ENCODE measurements at places on chromosomes 6 and 20.

DNA sequence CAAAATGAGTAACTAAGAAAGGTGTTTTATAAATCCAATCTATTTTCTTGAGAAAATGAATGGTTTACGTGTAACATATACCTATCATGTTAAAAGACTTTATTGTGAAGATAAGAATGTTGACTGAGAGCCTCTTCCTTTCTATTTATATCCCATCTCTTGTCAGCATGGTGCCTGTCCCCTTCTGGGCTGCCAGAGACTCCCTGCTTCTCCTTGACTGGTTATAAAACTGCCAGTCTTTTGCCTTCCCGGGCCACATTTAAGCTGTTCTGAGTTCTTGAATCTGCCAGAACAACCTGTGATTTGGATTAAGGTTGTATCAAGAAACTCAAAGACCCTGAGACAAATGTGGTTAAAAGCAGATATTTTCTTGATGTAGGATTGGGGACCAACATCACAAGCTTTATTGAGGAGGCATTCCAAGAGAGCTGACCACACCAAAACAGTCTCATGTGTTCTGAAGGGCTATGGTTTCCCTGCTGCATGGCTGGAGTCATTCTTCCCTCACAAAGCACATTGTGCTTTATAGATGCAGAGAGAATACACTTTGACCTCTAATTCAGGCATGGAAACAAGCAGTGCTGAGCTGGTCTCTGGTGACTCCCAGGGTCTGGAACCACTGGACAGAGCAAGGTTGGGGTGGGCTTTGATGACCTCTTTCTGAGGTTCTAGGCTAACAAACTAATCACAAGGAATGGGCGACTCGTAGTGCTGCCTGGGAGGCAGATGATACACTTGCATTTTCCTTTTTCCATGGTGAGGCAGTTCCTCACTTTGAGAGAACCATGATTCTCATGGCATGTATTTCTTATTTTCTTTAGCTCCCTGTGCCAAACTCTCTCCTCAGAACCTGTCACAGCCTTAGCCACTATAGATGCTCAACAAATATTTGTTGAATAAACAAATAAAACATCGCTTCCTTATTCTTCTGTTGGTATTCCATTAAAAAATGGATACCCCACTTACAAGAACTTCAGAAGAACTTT, 205.0 kb upstream of the PREP start:
- no peak for DNase-seq

GRCh38 chr6:9205645-9206044, 770.3 kb upstream of the SLC35B3 start:
- DNase-seq: no peak

DNA sequence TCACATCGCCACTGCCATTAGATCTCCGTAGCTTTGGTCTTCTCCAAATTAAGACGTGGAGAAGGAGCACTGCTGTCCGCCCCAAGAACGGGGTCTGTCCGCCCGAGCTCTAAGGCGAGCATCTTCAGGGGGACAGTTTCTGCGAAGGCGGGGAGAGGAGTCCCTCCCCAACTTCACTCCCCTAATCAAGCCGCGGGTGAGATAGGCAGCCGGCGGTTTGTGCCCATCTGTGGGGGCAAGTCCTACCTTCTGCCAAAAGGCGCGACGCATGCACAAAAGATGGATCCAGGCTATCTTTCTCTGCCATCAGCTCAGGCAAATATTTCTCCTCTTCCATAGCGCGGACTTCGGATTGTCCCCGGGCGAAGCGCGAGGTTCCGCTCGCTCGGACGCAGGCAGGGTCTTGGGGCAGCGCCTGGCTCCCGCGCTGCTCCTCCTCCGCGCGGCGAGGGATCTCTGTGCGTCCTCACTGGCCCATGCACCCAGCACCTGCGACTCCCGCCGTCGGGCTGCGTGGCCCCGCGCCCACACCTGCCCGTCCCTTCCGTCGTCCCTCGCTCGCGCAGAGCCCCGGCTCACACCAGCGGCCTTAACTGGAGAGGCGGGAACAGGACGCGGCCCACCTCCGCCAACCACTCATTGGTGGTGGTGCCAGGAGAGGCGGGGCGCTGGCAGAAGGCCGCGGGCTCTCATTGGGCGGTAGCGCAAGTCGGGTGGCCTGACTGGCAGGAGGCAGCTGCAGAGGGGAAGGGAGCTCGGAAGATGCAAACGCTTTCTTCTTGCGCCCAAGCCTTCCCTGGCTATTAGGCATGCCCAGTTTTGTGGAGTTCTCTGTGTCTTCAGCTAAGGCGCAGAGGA, at the start of gene KHDRBS2:
Gene KHDRBS2, minus strand, starts transcription at position 614 of the 858 bp plus-strand sequence.
- DNase-seq: peak; percentile 80

DNA sequence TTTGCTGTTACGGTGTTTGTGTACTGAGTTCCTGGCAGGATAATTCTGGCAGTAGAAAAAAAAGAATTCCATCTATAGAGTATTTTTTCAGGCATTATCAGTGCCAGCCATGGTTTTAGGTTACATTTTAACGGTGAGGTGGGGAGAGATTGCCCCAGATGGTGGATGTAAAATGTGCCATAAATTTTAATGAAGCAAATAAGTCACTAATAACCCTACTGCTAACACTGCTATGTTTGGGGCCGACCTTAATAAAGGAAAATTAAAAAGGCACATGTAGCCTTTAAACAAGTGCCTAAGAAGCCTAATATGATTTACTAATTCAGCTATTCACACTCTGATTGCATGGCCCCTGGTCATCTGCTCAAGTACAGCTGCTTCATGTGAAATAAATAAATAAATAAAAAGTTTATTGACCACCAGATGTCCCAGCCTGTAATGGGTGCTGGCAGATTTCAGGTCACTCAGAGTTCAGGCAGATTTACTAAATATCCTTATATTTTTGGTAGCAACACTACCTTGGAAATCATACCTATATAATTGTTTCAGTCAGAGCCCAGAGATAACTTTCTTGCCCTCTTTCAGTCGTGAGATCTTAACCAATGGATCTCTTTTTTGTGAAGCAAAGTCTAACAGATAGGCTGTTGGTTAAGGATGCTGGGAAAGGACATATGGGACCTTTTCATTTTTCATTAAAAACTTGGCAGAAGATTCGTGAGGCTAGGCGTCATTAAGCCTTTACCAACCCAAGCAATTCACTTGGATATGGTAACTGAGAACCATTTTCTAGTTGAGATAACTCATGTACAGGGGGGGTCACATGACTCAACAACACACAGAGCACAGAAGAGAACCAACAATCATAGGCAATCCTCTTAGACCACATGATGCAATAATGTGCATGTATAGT, 495.0 kb upstream of the NRSN1 start:
- peak; percentile 82 for DNase-seq

GRCh38 chr20:46121184-46121930, 3.2 kb downstream of the CD40 start:
- no peak for DNase-seq

DNA sequence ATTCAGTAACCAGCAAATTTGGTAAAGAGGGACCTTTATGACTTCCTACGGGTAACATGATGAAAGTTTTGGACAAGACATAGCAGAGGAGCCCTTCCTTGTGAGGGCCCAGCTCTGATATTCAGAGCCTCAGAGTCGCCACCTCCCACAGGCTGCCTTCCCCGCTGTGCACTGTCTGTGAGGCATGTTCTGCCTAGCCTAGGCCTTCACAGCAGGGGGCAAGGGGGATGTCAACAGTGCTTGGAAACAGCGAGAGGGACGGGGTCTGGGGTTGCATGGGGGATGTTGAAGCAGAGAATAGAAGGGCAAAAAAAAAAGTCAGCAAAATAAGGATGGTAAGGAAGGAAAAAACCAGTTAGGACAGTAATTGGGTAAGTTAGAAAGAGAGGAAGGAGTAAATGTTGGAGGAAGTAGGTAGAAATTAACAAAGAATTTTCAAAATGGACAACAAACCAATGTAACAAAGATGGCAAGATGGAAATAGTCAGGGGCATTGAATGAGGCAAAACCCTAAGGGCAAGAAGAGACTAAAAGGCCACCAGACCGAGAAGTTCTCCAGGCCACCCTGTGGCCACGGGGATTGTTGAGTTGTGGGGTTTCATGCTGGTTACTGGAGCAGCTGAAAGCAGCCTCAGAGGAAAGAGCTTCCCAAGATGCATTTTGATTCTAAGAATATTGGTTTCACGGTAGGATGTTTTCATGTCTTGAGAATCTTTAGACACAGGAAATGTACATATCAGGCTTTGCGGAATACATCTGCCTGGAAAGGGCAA, 139.8 kb downstream of the LY86 start:
- no peak for DNase-seq

- no peak for DNase-seq
Observed at GRCh38 chr6:55319961-55320695, 7.1 kb upstream of the GFRAL start.

DNA sequence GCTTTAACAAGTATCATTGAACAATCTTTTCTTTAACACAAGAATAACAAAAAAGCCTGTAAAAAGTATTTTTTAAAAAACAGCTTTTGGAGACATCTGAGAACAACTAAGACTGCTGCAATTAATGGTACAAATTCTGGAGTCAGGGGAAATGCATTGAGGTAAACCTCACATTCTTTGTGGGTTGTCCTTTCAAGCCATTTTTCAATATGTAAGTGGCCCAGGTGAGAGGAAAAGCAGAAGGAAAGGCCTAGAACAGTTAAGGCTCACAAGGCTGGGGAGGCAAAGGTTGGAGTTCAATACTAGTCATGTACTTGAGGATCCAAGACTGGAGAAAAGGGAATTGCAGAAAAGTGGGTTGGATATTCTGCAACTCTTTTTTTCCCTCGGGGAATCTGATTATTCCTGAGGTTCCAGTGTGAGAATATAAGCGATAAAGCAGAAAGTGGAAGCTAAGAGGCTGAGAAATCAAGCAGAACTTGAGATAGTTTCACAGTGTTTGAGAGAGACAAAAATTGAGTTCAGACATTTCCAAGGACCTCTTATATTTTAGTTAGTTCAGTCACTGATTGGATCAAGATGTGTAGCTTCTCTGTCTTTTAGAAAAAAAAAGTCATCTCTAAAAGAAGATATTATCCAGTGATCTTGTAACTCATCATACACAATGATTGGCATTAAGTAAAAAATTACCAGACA, 25.0 kb upstream of the TXLNB start:
- DNase-seq: no peak

GRCh38 chr20:43689165-43689564, 22.3 kb downstream of the MYBL2 start:
- no peak for DNase-seq

GRCh38 chr6:22145823-22146677, 150.8 kb downstream of the PRL start:
- DNase-seq: peak; percentile 13

DNA sequence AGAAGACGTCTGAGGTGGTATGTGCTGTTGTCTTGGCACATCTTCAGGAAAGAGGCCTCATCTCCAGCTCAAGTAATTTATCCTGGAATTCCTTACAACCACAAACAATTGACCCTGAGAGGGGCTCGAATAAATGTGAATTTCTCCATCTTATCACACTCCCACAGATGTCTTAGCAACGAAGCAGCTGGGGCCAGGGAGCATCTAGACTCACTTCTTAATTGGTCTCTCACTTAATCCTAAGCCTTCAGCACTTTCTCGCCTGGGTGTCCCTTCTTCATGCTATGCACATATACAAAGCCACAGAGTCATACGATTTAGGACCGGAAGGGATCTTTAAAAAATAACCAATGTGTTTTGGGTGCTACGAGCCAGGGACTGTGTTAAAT, 27.1 kb downstream of the PCK1 start:
- no peak for DNase-seq

- DNase-seq: no peak
Observed at GRCh38 chr6:87395431-87395830, 12.3 kb upstream of the CFAP206 start.

DNA sequence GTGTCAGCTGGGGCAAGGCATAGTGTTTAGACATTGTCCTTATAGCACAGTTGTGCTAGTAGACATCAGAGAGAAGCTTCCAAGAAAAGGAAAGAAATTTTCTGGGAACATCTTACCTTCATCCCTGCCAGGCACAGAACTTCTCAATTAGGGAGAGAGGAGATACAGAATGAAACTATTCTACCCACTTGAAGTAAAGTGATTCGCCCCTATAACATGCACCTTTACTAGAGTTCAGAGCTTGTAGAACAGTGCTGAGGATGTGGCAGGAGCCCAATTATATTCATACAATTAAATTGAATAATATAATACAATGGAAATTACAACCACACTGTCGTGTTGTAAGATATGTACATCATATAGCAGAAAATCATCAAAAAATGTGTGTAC, 1063.9 kb upstream of the CITED2 start:
- DNase-seq: no peak

GRCh38 chr6:30752157-30752927, 8.0 kb upstream of the IER3 start:
- peak; percentile 5 for DNase-seq

DNA sequence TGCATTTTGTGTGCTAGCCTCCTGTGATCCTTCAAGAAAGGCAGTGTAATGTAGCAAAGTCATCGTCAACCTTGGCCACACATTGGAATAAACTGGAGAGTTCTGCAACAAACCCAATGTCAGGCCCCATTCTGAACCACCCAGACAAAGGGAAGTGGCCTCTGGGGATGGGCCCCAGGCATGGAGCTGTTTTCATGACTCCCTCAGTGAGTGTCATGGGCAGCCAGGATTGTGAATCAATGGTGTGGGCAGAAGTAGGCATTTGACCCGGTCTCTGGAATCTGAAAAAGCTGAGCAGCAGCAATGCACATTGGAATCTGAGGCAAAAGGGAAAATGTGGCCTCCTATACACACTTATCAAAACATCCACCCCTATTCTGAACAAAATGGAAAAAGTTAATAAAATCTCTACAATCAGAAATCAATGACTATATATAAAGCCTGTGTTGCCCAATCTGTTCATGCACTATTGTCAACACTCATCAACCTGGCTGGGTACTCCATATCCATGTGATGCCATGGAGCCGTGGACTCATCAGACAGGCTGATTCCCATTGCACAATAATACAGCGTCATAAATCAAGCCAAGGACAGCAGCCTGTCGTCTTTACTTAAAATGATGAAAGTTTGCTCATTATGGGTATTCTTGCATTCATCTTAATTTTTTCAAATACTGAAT, 134.9 kb upstream of the STMND1 start:
- DNase-seq: no peak

DNA sequence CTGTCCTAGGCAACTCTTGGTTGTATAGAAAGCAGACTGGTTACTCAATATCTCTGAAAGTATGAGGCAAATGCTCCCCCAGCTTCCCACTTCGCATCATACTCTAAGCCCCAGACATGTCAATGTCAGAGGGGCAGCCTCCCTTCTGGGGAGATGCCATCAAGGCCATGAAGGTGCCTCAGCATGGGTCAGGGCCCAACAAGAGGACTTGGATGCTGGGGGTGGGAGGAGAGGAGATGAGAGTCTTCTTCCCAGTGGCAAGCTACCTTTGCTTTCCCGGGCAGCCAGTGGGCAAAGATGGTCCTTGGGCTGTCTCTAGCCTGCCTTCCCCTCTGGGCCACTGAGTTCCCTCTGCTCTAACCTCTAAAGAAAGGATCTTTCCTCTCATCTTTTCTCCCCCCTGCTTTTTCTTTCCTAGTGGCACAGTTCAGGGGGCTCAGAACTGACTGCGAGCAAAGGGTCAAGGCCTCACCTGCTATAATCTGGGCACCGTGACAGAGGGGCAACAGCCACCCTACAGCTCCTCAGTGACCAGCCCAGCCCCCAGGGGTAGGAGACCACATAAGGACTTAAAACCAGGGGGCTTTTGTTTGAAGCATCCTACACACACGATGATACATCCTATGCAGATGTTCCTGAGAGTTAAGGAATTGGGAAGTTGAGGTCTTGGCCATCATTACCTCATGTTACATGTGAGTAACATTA, 26.2 kb downstream of the MOCS1 start:
- no peak for DNase-seq

All from NCI-H1105 treated with DMSO at 0.1 percent for 48 hours (cell line).